ENCODE measurements at places on chromosomes 7 and 10.

DNA sequence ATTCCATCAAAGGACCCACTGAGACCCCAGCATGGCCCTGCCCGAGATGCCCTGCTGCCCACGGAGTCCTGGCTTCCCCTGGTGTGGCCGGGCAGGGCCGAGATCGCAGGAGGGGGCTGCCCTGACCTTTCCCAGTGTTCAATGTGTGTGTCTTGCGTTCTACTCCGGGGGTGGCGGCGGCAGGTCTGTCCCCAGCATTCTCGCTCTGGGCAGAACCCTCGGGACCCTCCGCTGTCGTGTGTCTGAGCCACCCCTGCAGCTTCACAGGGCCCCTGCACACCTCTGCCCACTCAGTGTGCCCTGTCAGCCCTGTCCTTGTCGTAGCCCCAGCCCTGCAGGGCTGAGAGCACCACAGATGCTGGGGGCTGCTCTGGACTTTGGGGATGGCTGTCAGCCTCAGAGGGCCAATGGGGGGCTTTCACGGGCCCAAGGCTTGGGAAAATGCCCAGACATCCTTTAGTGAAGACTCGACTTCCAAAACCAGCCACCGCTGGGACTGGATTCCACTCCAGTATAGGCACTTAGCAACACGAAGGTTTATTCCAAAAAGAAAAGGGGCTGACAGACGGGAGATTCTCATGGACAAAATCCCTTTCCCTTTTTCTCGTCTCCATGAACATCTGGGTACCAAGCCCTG lies 30.0 kb upstream of the KNDC1 start:
- DNase-seq = no peak

- no peak for DNase-seq
Observed at GRCh38 chr10:119917777-119918176, 25.2 kb downstream of the SEC23IP start.

- no peak for DNase-seq
Observed at GRCh38 chr10:132813001-132813401, 27.1 kb upstream of the NKX6-2 start.

DNA sequence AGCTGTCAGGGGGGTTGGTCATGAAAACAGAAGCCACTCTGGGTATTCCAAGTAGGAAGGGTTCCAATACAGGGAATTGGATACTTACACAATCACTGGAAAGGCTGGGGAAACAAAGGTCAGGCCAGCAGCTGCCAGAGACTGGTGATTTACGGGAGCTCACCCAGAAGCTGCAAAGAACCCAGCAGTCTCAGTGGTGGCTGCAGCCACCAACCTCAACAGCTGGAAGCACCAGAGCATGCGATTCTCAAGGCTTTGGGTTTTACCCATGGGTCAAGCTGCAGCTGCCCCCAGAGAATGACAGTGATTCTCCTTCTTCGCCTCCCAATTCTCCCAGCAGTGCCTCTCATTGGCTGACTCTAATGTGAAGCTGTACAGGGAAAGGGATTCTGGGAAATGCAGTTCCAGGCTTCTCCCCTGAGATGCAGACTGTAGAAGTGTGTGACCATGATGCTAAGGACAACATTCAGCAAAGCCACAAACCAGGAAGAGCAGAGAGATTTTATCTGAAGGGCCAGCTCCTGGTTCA lies 107.2 kb upstream of the TCF7L2 start:
- DNase-seq = no peak

Measured in stimulated activated CD4-positive, alpha-beta T cell treated with anti-CD3 and anti-CD28 coated beads, Interleukin-1b, Interleukin-23, amount 100 ng/mL, for 1 hour (primary cell).